Islet precursor cell (in vitro differentiated cells): ENCODE measurements at places on chromosomes 11 and 22.

DNA sequence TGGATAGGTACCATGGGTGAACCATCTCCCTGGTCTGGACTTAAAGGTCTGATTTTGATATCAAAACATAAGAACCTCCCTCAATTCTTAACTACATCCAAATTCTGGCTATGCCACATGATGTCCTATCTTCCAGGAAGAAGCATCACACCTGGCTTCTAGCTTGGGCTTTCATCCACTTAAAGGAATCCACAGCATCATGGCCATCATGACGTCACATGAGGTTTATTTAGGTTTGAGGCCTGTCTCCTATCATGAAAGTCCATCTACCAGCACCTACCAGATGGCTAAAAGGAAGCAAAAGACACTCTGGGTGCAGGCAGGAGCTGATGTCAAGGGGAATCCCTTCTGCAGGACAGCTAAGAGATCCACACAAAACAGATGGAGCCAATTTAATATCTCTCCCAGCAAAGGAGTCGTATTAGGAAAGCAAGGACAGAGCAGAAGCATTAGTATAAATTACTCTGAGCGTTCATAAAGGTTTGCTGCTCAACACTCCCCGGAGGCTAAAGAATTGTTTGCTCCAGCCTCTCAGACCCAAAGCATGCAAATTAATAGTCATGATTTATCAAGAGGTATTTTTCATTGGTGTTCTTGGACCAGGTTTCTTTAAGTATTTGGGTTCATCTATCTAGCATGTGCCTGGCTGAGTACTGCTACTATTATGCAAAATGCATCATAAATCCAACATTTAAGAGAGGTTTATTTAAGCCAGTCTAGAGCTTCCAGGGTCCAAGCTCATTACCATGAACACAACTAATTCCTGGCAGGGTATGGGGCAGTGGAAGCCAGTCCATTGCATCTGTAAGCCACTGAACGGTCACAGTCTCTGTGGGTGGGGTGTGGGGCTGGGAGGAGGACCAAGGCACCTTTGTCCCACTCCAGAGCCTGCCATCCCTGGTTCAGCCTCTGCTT lies 47.2 kb downstream of the GALNT18 start:
- DNase-seq, result peak; percentile 32

DNA sequence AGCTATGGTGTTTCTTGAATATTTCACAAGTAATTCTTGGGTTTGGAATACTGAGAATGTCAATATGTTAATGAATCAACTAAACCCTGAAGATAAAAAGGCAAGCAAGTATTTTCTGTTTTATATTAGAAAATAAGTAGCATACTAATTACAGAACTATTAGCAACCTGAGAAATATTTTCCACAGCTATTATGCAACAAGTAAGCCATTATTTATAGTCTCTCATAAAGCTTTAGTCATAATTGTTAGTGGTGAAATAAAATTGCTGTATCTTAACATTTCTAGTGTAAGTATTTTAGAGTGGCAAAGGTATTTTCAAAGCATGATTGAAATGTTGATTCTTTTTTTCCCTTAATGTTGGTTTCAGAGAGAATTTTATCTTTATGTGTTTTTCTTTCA lies 53.3 kb downstream of the FAR1 start:
- DNase-seq, result no peak

GRCh38 chr11:26777372-26777808 lies 55.5 kb upstream of the SLC5A12 start:
- no peak for DNase-seq

GRCh38 chr22:23530106-23530505 lies 50.0 kb downstream of the IGLL1 start:
- DNase-seq, result no peak
